Calu3 (cell line): ENCODE measurements at places on chromosomes 6 and 20.
A peak's percentile ranks its signal among the peaks of the same experiment; 100 is the strongest.

DNA sequence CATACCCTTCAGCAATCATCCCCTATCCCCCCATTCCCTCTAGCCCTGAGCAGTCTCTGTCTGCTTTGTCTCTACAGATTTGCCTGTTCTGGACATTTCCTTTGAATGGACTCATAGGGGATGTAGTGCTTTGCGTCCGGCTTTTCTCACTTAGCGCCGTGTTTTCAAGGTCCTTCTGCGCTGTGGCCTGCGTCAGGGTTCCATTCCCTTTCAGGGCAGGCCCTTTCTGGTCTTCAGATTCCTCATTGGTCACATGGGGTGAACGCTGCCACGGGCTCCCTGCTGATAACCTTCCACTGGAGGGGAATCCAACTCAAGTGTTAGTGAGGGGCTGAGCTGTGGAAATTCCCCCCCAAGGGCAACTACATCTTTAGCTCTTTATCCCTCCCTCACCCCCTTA lies 36.4 kb upstream of the APCDD1L start:
- H3K4me1 ChIP-seq: no peaks in the 10 kb centered on the region
- H3K27ac ChIP-seq: no peak overlapping the region
- H3K36me3 ChIP-seq: no peaks in the 10 kb centered on the region
- H3K4me3 ChIP-seq: no peak overlapping the region
- no peak for DNase-seq

DNA sequence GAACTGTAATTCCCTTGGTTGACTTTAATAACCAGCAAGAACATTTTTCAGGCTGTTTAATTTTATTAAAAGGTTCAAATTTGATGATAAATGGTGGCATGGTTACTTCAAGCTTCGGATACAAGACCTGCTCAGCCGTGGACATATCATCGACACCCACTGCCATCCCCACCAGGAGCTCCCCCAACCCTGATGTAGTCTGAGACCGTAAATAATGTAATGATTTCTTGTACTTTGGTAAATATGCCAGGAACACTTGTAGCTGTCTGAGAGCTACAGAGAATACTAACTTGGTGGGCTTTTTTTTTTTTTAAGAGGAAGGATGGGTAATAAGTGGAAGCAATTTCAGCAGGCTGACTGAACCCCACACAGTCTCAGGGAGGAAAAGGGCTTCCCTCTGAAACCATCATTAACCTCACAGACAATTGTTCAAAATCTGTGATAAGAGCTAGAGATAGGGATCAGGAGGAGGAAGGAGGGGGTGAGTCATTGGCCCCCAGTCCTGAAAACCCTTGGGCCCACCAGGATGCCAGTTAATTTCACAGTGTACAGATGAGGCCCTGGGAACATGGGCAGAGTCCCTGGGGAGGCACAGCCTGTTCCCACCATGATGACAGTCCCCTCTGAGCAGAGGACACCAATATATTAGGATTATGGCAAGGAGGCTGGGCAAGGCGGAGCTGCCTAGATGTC lies 56.0 kb downstream of the APCDD1L start:
- no peak overlapping the region for H3K27ac ChIP-seq
- no peak for DNase-seq
- no peaks in the 10 kb centered on the region for H3K4me1 ChIP-seq
- H3K27me3 ChIP-seq: peaks cover 8% of the 10 kb centered on the region
- no peaks in the 10 kb centered on the region for H3K36me3 ChIP-seq
- H3K4me3 ChIP-seq: no peak overlapping the region

DNA sequence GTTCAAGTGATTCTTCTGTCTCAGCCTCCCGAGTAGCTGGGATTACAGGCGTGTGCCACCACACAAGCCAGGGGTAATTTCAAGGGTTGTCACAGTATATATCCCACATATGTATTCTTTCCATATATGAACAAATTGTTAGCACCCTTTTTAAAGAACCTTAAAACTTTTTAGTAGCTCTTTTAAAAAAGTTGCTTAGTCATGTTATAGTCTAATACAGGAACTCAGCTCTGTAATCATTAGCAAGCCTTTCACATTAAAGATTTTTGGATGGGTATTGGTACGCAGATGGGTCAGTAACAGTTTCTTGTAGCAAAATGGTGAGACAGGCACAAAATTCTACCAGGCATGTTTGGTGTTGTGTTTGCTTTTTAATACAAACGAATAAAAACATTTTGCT lies 10.9 kb downstream of the AMD1 start:
- H3K27ac ChIP-seq: no peak overlapping the region
- H3K27me3 ChIP-seq: no peaks in the 10 kb centered on the region
- peaks cover 29% of the 10 kb centered on the region for H3K4me1 ChIP-seq
- DNase-seq: no peak
- H3K4me3 ChIP-seq: no peak overlapping the region

GRCh38 chr6:45419571-45420082 lies 41.9 kb upstream of the SUPT3H start:
- peak; percentile 67 for DNase-seq
- peaks cover 22% of the 10 kb centered on the region for H3K36me3 ChIP-seq
- H3K27me3 ChIP-seq: peaks cover 67% of the 10 kb centered on the region
- H3K27ac ChIP-seq: no peak overlapping the region
- no peaks in the 10 kb centered on the region for H3K4me1 ChIP-seq

DNA sequence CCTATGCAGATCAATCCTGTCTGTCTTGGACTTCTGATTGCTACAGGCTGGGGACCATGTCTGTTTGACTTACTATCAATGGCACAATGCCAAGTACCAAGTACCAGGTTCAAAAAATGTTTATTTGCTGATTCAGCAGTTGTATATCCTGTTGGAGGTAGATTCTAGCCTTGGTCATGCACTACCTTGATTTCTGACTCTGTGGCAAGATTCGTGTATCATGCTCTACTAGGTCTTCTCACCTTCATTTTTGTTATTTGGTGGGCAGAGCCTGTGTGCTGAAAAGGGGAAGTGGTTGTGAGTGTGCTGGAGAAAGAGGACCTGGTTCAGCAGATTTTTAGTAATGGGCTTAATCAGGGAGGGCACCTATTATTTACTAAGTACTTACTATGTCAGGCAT lies 192.4 kb upstream of the MYLIP start:
- no peaks in the 10 kb centered on the region for H3K27me3 ChIP-seq
- no peak for DNase-seq
- no peaks in the 10 kb centered on the region for H3K4me1 ChIP-seq
- H3K36me3 ChIP-seq: no peaks in the 10 kb centered on the region
- no peak overlapping the region for H3K4me3 ChIP-seq

- H3K27me3 ChIP-seq: peaks cover 10% of the 10 kb centered on the region
- H3K36me3 ChIP-seq: no peaks in the 10 kb centered on the region
- DNase-seq: no peak
- H3K4me3 ChIP-seq: no peak overlapping the region
- H3K4me1 ChIP-seq: peaks cover 10% of the 10 kb centered on the region
These were observed 48.6 kb upstream of the COL9A1 start for GRCh38 chr6:70351461-70351860.

DNA sequence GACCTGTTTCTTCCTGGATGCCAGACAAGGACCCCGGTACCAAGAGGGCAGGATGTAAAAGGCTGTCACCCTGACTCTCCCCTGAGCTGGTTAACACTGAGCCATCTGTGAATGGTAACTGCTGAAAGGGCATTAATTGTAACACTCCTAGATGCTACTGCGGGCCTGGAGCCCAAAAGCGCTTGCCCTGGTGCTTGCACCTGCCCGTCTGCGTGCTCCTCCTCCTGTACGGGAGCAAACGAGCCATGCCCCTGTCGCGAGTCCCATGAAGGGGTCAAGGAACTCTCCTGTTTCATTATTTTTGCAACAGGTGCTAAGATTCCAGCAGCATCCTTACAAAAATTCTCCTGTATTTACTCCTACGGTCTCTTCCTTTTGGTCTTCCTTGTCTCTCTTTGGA lies 140.0 kb upstream of the LAMA2 start:
- H3K4me1 ChIP-seq: peaks cover 16% of the 10 kb centered on the region
- H3K27ac ChIP-seq: no peak overlapping the region
- no peak overlapping the region for H3K4me3 ChIP-seq
- no peaks in the 10 kb centered on the region for H3K27me3 ChIP-seq

DNA sequence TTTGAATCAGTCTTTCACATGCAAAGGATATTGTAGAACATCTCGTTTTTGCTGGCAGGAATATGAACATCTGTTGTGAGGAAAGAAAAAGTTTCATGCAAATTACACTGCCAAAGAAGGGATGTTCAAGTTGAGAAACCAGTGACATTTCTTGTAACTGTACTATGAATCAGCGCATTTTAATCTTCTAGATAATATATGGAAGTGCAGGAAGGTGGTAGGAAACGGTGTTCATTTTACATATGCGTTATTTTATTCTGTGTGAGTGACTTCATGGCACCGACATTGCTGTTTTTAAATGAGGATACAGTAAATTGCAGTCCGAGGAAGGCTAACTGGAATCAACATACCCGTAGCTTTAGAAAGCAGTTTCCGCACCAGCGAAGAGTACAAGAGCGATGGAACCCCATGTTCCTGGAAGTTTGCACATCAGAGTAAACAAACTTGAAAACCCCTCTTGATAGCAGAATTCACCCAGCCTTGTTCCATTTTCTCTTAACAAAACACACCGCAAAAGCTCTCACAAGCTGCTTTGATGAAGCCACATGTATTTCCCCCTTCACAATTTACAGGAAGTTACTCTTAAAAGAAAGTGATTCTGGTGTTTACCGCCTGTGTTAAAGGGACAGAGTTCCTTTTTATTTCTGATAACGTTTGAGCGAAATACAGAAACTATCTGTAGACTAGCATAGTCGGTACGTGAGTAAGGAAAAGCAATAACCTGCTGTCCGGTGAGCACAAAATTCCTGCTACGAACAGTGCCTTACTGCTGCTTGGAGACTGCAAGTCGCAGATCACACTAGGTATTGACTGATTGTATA lies 11.5 kb downstream of the PRDM1 start:
- peaks cover 28% of the 10 kb centered on the region for H3K4me1 ChIP-seq
- H3K27ac ChIP-seq: peak overlapping the region; percentile 67
- H3K36me3 ChIP-seq: peaks cover 7% of the 10 kb centered on the region
- no peak for DNase-seq
- peak overlapping the region; percentile 71 for H3K4me3 ChIP-seq

GRCh38 chr20:2956480-2956879 lies 83.2 kb downstream of the PTPRA start:
- H3K4me1 ChIP-seq: no peaks in the 10 kb centered on the region
- DNase-seq: no peak
- H3K27ac ChIP-seq: no peak overlapping the region
- no peak overlapping the region for H3K4me3 ChIP-seq

DNA sequence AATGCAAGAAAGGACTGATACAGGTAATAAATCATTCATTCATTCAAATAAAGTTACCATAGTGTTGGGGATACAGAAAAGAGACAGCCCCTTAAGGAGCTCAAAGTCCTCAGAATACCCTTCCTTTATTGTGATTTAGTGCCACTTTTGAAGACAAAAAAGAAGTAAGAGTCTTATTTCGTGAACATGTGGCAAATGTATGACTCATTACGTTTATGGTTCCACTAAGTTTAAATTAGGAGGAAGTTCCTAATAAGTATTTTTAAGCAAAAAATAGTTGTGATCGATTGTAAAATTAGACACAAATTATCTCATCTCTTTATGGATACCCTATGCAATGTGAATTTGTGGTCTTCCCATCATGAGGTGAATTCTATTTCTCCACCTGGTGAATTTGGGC lies 38.5 kb upstream of the GCLC start:
- H3K4me3 ChIP-seq: no peak overlapping the region
- H3K36me3 ChIP-seq: no peaks in the 10 kb centered on the region
- H3K27me3 ChIP-seq: no peaks in the 10 kb centered on the region
- H3K27ac ChIP-seq: no peak overlapping the region
- H3K4me1 ChIP-seq: no peaks in the 10 kb centered on the region
- no peak for DNase-seq

DNA sequence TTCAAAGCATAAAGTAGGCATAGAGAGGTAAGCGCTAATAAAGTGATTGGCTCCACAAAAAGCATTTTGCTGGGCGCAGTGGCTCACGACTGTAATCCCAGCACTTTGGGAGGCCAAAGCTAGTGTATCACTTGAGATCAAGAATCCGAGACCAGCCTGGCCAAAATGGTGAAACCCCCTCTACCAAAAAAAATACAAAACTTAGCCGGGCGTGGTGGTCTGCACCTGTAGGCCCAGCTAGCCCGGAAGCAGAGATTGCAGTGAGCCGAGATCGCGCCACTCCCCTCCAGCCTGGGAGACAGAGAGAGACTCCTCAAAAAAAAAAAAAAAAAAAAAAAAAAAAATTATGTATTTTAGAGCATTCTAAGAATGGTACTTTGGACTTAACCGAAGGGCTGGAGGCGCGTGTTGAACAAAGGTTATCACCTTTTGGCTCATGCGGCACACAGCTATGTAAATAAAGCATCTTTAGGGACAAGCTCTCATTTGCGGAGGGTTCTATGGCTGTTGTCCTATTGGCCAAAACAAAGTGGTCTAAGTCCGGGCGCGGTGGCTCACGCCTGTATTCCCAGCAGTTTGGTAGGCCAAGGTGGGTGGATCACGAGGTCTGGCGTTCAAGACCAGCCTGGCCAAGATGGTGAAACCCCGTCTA lies 17.4 kb downstream of the HFE start:
- no peaks in the 10 kb centered on the region for H3K27me3 ChIP-seq
- H3K27ac ChIP-seq: peak overlapping the region; percentile 99
- H3K36me3 ChIP-seq: peaks cover 23% of the 10 kb centered on the region
- DNase-seq: peak; percentile 29
- peaks cover 28% of the 10 kb centered on the region for H3K4me1 ChIP-seq

GRCh38 chr6:2986722-2987221 lies 12.9 kb upstream of the NQO2 start:
- H3K27ac ChIP-seq: peak overlapping the region; percentile 83
- no peak for DNase-seq
- no peaks in the 10 kb centered on the region for H3K27me3 ChIP-seq
- peak overlapping the region; percentile 71 for H3K4me3 ChIP-seq
- peaks cover 50% of the 10 kb centered on the region for H3K36me3 ChIP-seq

GRCh38 chr6:118935331-118935668 lies 341 bp upstream of the MCM9 start:
- H3K4me3 ChIP-seq: peak overlapping the region; percentile 86
- peaks cover 31% of the 10 kb centered on the region for H3K36me3 ChIP-seq

GRCh38 chr6:17983730-17984129 lies 3.7 kb downstream of the KIF13A start:
- H3K4me1 ChIP-seq: peaks cover 35% of the 10 kb centered on the region
- peaks cover 19% of the 10 kb centered on the region for H3K36me3 ChIP-seq
- H3K27me3 ChIP-seq: no peaks in the 10 kb centered on the region
- no peak for DNase-seq

DNA sequence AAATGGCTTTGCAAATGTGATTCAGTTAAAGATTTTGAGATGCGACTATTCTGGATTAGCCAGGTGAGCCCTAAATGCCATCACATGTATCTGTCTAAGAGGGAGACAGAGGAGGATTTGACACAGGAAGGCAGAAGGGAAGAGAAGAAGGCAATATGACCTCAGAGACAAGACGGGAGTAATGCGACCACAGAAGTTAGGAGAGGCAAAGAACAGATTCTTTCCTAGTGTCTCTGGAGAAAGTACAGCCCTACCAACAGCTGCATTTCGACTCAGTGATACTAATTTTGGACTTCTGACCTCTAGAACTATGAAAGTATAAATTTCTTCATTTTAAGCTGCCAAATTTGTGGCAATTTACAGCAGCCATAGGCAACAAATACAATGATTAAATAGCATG lies 24.2 kb upstream of the TPD52L1 start:
- H3K4me3 ChIP-seq: no peak overlapping the region
- no peak for DNase-seq
- no peaks in the 10 kb centered on the region for H3K27me3 ChIP-seq
- no peak overlapping the region for H3K27ac ChIP-seq
